ENCODE measurements at places on chromosomes 6 and 20.

GRCh38 chr6:31586599-31587281 lies 663 bp downstream of the LST1 start:
- DNase-seq, result no peak

DNA sequence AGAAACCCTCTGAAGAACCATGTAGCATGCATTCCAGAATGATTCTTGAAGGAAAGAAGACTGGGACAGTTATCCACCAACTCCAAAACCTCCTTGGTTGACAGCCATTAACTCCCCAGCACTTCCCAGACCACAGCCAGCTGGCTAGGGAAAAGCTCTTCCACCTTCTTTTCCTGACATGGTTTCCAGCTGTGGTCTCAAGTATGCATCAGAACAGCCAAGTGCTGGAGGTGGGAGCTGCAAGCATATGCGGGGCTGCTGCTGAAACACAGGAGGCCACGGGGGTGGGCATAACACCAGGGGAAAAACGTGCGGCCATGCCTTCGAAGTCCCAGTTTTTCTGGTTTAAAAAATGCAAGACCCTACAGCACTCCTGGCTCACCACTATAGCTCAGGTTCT lies 108.0 kb upstream of the FAM184A start:
- DNase-seq, result no peak

DNA sequence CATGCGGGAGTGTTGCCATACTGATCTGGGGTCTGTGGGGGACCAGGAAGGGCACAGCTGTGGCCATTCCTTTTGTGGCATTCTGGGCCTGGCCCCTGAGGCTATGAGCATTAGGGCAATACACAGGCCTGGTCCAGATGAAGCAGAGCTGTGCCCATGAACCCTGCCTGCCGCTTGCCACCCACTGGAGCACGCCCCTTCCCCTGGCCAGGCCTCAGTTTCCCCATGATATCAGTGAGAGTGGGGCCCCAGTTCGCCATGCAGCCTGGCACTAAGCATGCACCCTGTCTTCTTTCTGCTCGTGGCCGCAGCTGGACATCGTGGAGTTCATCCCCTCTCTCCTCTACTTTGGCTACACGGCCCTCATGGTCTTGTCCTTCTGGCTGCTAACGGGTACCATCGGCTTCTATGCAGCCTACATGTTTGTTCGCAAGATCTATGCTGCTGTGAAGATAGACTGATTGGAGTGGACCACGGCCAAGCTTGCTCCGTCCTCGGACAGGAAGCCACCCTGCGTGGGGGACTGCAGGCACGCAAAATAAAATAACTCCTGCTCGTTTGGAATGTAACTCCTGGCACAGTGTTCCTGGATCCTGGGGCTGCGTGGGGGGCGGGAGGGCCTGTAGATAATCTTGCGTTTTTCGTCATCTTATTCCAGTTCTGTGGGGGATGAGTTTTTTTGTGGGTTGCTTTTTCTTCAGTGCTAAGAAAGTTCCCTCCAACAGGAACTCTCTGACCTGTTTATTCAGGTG lies 42.4 kb downstream of the PLAGL2 start:
- DNase-seq, result no peak

- DNase-seq, result no peak
Measured at GRCh38 chr6:158970640-158971275, 29.2 kb downstream of the RSPH3 start.

DNA sequence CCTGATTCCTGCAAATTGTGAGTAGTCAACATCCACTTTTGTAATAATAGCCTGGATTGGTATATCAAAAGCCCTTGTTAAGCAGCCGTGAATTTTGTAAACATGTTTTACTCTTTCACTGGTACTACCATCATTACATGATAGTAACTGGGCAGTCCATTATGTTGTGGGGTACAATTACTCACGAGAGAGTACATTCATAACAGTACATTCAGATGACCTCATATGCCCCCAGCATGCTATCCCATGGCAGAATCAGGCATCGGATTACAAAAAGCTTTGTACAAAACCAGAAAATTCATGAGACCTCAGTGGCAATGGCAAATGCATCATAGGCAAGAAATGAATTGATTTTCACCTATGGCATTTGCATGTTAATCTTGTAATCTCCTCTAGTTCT lies 166.2 kb downstream of the EPM2A start:
- no peak for DNase-seq
